Vagina (tissue), 2 donors: ENCODE measurements at places on chromosomes 16 and 17.

GRCh38 chr16:52634528-52634927, 87.6 kb upstream of the TOX3 start:
- no peak overlapping the region for H3K27ac ChIP-seq
- no peak for DNase-seq
- H3K4me1 ChIP-seq: no peaks in the 10 kb centered on the region
- no peaks in the 10 kb centered on the region for H3K36me3 ChIP-seq
- H3K27me3 ChIP-seq: no peaks in the 10 kb centered on the region

DNA sequence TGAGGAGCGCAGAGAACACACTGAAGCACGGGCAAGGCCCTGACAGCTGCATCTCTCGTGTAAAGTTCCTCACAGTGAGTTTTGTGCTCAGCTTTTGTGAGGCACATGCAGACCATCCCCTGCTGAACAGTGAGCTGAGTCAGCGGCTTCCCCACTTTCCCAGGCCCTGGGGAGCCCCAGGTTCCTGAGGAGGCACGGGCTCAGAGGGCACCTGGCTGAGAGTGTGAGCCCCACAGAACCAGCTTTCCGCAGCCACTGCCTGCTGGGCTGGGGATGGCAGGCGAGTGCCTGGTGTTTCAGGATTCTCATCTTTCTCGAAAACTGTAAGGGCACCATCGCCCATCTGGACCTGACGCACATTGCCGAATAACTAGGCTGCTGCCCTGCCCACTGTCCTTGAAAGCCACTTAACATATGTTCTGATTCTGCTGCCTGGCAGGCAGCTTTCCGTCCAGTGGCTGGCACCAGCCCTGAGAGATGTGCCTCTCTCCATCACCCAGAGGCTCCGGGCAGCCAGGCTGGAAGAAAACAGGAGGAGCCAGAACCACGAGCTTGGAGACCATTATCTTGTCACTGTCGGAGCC, 266.7 kb upstream of the FOXF1 start:
- H3K27me3 ChIP-seq: no peaks in the 10 kb centered on the region
- DNase-seq: no peak
- H3K36me3 ChIP-seq: no peaks in the 10 kb centered on the region
- no peaks in the 10 kb centered on the region for H3K4me1 ChIP-seq
- no peak overlapping the region for H3K4me3 ChIP-seq

DNA sequence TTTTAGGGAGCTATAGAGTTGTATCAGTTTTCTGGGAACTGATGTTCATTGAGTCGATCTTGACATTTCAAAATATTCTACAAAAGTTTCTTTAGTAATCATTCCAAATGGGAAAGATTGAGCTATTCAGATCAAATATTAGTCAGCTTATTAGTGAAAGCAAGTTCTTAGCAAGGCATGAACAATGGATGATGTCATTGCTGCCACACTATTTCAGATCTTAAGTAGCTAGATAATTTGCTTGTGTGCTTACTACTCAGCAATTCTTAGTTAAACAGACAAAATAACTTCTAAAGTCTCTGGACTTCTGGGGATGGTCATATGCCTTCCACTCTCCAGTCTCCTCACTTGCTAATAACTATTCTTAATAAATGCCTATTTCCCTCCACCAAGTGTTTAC, 69.0 kb upstream of the CDH8 start:
- no peaks in the 10 kb centered on the region for H3K4me1 ChIP-seq
- H3K27ac ChIP-seq: no peak overlapping the region
- H3K36me3 ChIP-seq: no peaks in the 10 kb centered on the region
- no peaks in the 10 kb centered on the region for H3K27me3 ChIP-seq
- no peak for DNase-seq
- no peak overlapping the region for H3K4me3 ChIP-seq

- H3K27me3 ChIP-seq: no peaks in the 10 kb centered on the region
- no peaks in the 10 kb centered on the region for H3K4me1 ChIP-seq
- H3K4me3 ChIP-seq: no peak overlapping the region
- H3K27ac ChIP-seq: no peak overlapping the region
Observed at GRCh38 chr16:35731341-35732040, 2272.1 kb downstream of the TP53TG3F start.

- no peak for DNase-seq
- H3K4me1 ChIP-seq: peaks cover 51% of the 10 kb centered on the region
- no peaks in the 10 kb centered on the region for H3K36me3 ChIP-seq
- no peak overlapping the region for H3K4me3 ChIP-seq
- H3K27me3 ChIP-seq: no peaks in the 10 kb centered on the region
Observed at GRCh38 chr17:17712268-17712924, 31.1 kb downstream of the RAI1 start.

DNA sequence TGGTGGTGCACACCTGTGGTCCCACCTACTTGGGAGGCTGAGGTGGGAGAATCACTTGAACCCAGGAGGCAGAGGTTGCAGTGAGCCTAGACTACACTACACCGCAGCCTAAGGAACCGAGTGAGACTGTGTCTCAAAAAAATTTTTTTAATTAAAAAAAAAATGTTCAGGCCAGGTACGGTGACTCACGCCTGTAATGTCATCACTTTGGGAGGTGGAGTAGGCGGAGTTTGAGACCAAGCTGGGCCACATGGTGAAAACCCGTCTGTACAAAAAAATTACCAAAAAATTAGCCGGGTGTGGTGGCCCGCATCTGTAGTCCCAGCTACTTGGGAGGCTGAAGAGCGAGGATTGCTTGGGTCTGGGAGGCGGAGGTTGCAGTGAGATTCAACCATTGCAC, 3.6 kb upstream of the FAM222B start:
- DNase-seq: no peak
- H3K27me3 ChIP-seq: no peaks in the 10 kb centered on the region
- peaks cover 9% of the 10 kb centered on the region for H3K4me1 ChIP-seq

GRCh38 chr17:77693776-77694175, 264.7 kb upstream of the TNRC6C start:
- no peak overlapping the region for H3K4me3 ChIP-seq
- peaks cover 37% of the 10 kb centered on the region for H3K4me1 ChIP-seq
- H3K27me3 ChIP-seq: no peaks in the 10 kb centered on the region
- DNase-seq: peak; percentile 60
- no peak overlapping the region for H3K27ac ChIP-seq

GRCh38 chr17:13403982-13404946, 197.5 kb downstream of the HS3ST3A1 start:
- H3K4me1 ChIP-seq: no peaks in the 10 kb centered on the region
- no peak overlapping the region for H3K4me3 ChIP-seq
- DNase-seq: no peak
- H3K36me3 ChIP-seq: no peaks in the 10 kb centered on the region

- no peaks in the 10 kb centered on the region for H3K36me3 ChIP-seq
- DNase-seq: no peak
- H3K4me1 ChIP-seq: peaks cover 20% of the 10 kb centered on the region
- H3K27ac ChIP-seq: no peak overlapping the region
- H3K4me3 ChIP-seq: no peak overlapping the region
Observed at GRCh38 chr16:1932050-1933028, 10.7 kb downstream of the MSRB1 start.
